ENCODE measurements at places on chromosomes 3 and 15. TPM values are rescaled to one million over a fixed set of nuclear protein-coding genes. Genes with fewer than 3 reads are reported as not detected.

- no peak for DNase-seq
Measured at GRCh38 chr3:64214381-64215018, 10.8 kb downstream of the PRICKLE2 start.

DNA sequence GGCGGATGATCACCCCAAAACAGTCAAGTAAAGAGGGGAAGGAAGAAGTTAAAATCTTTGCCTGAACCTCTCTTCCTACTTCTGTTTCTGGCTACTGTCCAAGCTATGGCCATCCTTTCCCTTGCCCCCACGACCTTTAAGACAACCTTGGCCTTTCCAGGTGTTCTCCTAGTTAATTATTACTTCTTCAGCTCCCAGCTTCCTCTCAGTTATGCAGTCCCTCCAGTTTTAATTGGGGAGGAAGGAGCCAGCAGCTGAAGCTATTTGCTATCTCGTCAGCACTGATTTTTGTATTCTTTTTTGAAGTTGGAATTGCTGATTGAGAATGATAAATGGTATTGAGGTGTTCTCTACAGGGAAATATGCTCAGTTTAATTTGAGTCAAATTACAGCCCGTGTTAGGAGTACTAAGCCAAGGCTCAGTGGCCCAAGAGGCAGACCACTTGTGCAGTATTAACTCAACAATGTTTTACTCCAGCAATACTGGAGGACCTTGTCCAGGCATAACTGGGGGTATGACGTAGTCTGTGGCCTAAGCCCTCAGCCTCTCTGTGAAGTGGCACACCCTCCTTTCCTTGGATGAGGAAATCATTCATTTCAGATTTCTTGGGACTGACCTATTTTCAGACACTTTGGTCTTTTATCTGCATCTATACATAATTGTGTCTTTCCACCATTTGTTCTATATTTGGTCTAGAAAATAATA is 336.9 kb downstream of the SLC9A9 start:
- DNase-seq, result no peak

GRCh38 chr15:62067448-62068044 is 769 bp downstream of the C2CD4A start:
- peak; percentile 62 for DNase-seq

- no peak for DNase-seq
Measured at GRCh38 chr3:76756577-76756976, 283.3 kb upstream of the ROBO2 start.

FBXO40 gene
- total RNA-seq, result under 0.01 TPM

- peak; percentile 72 for DNase-seq
Measured at GRCh38 chr3:39150803-39151631, 2.4 kb downstream of the CSRNP1 start.

NT5DC2 gene
- total RNA-seq, result 302 TPM

DNA sequence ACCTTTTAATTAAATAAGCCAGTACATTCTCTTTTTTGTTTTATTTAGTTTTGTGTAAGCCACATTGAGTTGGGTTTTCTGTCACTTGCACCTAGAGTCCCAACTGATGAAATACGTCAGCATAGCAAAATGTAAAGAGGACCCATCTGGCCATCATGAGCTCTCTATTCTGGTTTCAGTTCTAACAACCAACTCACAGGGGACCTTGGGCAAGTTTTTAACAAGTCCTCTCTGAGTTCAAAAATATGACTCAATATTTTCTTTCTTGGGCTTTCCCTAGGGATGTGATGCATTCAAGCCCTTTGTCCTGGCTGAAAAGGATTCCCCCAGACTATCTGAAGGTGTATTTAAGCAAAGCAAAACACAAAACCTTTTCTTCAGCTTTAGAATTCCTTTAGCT is 32.9 kb downstream of the PLCH1 start:
- no peak for DNase-seq

- no peak for DNase-seq
Measured at GRCh38 chr3:33791477-33792166, 6.8 kb upstream of the PDCD6IP start.

DNA sequence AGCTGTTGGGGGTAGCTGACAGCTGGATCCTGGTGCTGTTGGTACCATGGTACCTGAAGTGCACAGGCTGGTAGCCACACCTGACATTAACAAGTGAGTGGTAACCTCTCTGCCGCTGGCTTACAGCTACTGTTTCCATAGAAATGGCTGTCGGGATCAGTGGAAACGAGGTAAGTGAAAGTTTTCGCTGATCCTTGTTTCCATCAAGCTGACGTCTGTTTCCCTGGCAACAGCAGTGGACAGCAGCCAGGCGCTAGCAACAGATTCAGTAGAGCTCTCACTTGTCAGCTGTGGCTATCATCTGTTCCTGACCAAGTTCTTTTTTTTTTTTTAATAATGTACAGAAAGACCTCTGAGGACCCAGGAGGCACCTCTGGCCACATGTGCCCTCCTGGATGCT is 166.2 kb downstream of the CHDH start:
- DNase-seq, result no peak

- DNase-seq, result no peak
Measured at GRCh38 chr3:172089250-172089649, 49.9 kb downstream of the FNDC3B start.

TBC1D23 gene
- total RNA-seq, result 63.0 TPM

GRCh38 chr15:33168444-33168843 is 26.1 kb downstream of the FMN1 start:
- no peak for DNase-seq

DNA sequence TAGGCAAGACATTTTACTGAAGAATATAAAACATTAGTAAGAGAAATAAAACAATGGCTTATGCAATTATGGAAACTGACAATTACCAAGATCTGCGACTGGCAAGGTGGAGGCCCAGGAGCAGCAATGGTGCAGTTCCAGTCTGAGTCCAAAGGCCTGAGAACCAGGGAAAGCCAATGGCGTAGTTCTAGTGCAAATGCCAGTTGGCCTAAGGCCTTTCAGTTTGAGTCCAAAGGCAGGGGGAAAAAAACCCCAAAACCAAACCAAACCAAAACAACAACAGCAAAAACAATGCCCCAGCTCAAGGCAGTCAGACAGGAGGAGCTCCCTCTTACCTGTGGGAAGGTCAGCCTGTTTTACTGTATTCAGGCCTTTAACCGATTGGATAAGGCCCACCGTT is 72.6 kb downstream of the ST6GAL1 start:
- DNase-seq, result no peak

GRCh38 chr3:172520301-172520831 is 2.9 kb downstream of the TNFSF10 start:
- DNase-seq, result no peak

DNA sequence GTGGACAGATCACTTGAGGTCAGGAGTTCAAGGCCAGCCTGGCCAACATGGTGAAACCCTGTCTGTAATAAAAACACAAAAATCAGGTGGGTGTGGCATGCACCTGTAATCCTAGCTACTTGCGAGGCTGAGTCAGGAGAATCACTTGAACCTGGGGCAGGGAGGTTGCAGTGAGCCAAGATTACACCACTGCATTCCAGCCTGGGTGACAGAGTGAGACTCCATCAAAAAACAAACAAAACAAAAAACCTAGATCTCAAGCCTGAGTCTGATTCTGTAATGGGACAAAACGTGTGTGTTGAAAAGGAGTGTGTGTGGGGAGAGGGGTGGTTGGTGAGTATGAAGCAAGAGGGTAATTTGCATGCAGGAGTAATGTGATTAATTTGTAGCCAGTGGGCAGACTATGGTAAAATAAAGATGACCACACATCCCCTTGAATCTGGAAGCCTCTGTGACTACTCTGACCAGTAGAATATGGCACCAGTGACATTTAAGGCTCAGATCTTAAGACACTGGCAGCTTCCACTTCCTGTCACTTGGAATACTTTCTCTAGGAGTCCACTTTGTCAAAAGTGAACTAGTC is 18.4 kb upstream of the OPA1 start:
- no peak for DNase-seq

LNP1 gene
- total RNA-seq, result 12.3 TPM

DNA sequence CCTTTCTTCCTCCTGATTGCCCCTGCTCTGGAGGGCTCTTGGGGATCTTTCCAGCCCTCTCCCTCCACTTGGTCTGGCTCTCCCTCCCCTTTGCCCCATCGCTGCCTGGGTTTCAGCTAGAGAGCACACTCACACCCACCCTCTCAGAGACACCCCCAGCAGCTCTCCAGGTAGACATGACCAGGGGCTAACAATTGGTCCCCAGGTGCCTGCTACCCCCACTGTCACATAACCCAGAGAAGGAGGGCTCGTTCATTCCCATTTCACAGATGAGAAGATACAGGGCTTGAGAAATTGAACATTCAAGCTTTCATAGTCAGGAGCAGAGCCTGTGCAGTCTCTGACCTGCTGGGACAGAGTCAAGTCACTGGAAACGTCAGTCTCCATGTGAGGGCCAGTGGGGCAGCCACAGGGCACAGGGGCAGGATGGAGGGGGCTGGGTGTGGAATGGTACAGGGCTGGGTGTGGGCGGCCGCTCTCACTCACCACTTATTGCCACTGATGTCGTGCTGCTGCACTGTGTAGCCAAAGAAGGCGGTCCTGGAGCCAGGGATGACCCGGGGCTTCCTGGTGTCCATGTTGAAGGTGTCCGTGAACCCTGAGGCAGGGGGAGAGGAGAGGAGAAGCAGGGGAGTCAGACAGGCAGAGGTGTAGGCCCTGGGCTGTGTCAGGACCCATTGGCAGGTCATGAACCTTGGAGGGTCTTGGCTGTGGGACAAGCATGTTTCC is 29.4 kb downstream of the ITGA11 start:
- no peak for DNase-seq

DNA sequence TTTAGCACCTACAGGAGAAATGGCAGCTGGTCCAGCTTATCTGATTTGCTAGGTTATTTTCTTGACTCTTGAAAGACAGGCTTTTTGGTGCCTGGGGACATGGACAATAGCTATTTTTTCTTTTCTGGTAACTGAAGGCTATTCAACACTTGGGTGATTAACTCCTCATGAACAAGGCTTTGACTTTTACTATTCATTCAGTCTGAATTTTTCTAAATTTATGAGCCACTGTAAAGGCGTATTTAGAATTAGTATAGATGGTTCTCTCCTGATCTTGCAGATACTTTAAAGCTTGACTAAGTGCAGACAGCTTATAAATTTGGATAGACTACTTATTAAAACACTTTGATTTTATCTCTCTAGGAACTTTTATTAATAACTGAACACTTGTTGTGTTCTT is 18.4 kb upstream of the GFM1 start:
- DNase-seq, result no peak

GRCh38 chr15:59399465-59400102 is 26.9 kb upstream of the MYO1E start:
- no peak for DNase-seq

- DNase-seq, result no peak
Measured at GRCh38 chr3:190167936-190168680, 47.4 kb upstream of the P3H2 start.

TFG gene
- total RNA-seq, result 70.9 TPM

- DNase-seq, result peak; percentile 79
Measured at GRCh38 chr3:183085634-183086390, 13.5 kb downstream of the MCCC1 start.

DNA sequence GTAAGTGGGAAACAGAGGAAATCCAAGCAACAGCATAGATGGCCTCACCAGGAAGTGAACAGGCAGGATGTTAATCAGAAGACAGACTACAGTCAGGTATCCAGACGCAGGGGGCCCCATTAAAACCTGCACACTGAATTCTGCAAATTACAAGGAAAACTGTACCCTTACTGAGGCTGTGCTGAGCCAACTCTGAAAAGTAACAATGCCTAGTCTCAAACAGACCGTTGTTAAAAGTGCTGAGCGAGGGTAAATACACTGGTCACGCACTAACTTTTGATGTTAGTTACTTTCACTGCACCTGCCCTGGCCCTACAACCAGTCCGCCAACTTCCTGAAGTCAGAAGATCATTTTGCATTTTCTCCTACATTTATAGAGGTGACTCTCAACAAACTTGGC is 1.0 kb downstream of the TAMM41 start:
- DNase-seq, result no peak

DNA sequence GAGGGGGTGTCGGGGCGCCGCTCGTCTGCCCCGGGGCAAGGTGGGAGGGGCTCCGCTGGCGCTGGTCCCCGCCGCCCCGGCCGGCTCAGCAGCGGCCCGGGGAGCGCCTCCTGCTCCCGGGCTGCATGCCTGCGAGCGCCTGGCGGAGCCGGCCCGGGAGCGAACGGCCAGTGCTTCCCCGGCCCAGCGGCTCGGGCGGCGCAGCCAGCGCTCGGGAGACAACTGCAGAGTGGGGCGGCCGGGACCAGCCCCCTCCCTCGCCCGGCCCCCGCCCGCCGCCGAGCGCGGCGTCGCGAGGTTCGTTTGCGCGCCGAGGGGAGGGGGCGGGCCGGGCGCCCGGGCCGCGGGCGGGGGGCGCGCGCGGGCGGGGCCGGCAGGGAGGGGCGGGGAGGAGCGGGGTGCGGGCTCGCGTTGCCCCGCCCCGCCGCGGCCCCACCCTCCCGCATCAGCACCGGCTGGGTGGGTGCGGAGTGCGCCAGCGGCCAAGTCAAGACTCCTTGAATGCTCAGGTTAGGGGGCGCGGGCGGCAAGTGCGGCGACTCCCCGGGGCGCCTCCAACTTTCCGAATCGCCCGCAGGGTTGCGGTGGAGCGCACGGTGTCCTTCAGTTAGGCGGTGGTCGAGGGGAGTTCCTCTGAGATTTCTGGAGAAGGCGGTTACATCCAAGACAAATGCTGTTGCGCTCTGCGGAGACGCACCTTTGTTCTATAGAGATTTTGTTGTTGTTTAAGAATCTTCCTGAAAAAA is at the start of gene RGMA:
TSS of gene RGMA (minus strand) at position 231 of the 746 bp plus-strand sequence. CDS start 279 bp downstream, outside the sequence.
- DNase-seq, result peak; percentile 97

GRCh38 chr3:16059081-16059537 is 115.4 kb upstream of the GALNT15 start:
- no peak for DNase-seq

GRCh38 chr3:140859592-140860336 is 81.9 kb upstream of the SLC25A36 start:
- DNase-seq, result no peak

DNA sequence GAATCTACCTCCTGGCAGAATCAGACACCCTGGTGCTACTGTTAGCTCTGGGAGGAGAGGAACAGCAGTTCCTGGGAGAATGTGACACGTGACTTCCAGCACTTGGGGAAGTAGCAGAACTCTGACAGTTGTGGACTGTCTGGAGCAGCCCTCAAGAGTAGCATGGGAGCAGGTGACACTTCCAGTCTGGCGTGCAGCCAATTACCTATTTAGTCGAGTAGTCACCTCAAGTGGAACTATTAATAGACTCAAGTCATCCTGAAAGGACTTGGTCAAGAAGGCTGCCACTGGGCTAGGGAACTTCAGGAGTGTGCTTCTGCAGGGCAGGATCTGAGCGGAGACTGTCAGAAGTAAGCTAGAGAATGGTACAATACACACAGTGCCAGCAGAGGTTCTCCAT is 62.3 kb downstream of the MTHFS start:
- DNase-seq, result no peak

RFTN1 gene
- 0.81 TPM for total RNA-seq

SPINK8 gene
- not detected for total RNA-seq

LRIG1 gene
- 69.7 TPM for total RNA-seq

TM4SF4 gene
- total RNA-seq, result not detected

SLC2A2 gene
- not detected for total RNA-seq
